ENCODE measurements at places on chromosomes 16 and 17.

GRCh38 chr16:12319428-12320035 is 343.0 kb downstream of the SNX29 start:
- DNase-seq, result no peak

DNA sequence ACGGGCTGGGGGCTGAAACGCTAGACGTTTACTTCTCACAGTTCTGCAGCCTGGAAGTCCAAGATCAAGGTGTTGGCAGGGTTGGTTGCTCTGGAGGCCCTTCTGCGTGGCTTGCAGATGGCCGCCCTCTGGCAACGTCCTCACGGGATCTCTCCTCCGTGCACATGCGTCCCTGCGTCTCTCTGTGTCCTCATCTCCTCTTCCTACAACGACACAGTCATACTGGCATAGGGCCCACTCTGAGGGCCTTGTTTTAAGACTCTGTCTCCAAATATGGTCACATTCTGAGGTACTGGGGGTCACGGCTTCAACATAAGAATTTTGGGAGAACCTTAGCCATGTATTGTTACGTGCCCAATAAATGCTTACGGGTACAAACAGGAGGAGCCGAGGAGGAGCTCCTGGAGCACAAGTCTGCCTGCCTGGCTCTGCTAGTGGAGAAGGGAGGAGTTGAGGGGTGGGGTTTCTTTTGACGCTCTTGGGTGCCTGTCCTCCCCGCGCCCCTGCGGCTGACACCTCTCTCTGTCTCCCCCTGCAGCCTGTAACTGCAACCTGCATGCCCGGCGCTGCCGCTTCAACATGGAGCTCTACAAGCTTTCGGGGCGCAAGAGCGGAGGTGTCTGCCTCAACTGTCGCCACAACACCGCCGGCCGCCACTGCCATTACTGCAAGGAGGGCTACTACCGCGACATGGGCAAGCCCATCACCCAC is 141.1 kb downstream of the NTN1 start:
- DNase-seq, result no peak

GRCh38 chr16:84941921-84942320 is 69.4 kb downstream of the ZDHHC7 start:
- DNase-seq, result no peak

GRCh38 chr16:27538528-27538927 is 11.2 kb downstream of the GTF3C1 start:
- no peak for DNase-seq

DNA sequence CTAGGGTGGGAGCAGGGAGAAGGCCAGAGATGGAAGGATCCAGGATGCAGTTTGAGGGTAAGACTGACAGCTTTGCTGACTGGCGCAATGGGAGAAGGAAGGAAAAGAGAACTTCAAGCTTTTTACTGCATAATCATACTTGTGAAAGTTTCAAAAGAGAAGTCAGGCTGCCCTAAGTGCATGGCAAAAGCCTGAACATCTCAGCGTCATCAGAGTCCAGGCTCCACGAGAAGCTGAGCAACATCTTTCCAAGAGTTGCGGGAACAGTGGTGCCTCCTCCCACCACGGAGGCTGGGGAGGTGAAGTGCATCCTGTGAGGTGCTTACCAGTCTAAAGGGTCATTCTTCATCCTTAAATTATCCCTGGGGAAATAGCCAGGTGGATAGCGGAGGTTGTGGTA is 26.9 kb upstream of the SLC38A8 start:
- DNase-seq, result no peak
